ENCODE measurements at places on chromosomes 2 and 18. TPM values are rescaled to one million over a fixed set of nuclear protein-coding genes. Genes with fewer than 3 reads are reported as not detected.

Gene NEURL3
- polyA plus RNA-seq = 0.37 TPM

Gene POTEE
- polyA plus RNA-seq = 0.13 TPM

DNA sequence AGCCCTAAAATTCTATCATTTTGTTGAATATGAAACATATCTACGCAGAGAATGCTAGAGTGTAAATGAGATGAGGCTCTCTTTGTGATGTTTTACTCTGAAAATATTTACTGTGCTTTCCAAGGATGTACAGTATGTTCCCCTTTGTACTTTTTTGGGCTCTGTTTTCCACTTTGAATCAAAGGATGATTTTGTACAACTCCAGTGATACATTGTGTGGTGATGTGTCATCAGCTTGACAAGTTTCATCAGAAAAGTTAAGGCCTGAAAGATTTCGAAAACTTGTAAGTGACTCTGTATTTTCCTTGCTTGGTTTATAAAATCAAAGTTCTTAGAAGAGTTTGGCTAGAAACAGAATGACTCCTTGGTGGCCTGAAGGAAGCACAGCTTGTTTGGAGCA, 206.3 kb downstream of the LTBP1 start:
- no peak for DNase-seq

DNA sequence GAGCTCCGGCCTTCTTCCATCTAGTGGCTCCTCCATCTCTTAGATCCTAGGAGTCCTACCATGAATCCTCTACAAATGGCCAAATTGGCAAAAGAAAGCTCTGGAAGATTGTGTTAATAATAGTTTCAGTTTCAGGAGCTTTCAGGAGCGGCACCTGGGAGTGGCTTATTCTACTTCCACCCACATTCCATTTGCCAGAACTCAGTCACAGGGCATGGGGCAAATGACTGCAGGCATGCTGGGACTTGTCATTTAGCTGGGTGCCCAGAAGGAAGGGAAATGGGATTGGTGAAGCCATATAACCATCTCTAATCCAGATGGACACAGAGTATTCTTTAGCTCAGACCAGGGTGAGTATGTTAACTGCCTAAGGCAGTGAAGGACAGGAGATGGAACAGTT, 3.6 kb upstream of the LRATD1 start:
- DNase-seq = no peak

DNA sequence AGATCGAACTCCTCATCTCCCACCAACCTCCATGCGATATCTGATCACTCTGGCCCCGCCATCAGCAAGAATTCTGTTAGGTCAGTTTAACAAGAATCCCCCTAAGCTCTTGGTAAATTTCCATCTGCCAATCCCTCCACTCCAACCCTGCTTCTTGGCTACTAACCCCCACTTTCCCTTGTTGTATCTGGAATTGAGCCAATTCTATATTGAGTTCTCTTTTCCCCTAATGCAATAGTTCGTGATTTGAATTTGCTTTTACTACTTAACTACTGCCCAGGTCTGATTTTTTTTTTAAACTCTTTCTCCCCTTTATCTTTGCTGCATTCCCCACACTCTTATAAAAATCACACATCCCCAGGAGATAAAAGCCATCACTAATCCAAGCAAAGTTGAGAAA, 159.3 kb upstream of the STK17B start:
- no peak for DNase-seq

Measured in muscle of arm (tissue), 14 donors.